ENCODE measurements at places on chromosomes 2 and 18.
A peak's percentile ranks its signal among the peaks of the same experiment; 100 is the strongest.

DNA sequence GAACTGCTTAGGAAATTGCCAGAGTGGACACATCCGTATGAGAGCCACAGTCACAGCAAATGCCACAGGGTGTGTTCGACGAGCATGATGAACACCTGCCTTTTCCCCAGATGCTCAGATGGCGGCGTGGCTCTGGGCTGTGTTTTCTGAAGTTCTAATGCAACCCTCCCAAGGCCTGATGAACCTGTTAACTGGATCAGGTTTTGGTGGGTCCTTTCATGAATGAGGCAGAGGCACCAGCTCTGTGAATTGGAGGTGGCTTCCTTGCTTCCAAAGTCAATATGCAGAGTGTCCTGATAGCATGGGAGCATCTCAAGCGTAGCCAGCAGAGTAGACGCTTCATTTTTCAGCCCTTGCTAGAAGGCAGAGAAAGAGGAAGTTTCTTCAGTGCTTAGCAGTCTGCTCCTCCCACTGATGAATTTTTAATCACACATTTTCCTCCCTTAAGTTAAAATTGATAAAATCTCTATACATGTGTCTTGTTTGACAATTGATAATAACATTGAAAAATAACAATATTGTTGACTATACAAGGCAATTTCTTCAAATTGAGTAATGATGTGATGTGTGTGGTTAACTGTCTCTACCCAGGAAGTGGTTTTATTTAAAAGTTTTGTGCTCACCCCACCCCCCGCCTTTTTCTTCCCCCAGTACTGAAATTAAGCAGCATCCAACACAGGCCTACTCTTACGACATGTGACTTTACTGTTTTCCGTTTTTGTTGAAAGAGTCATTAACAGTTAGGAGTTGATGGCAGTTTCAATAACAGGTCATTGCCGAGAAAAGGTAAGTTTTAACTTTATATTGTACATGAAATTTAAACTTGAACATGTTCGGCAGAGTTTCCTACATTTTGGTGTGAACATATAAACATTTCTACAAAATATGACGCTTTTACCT is at the start of gene ARHGAP15:
ARHGAP15 (plus strand) TSS at position 739 of the 900 bp plus-strand sequence.
- DNase-seq = peak; percentile 59

GRCh38 chr2:55721596-55722215 is 28.1 kb upstream of the PNPT1 start:
- DNase-seq = no peak

GRCh38 chr2:26175466-26176278 is 2.8 kb downstream of the GAREM2 start:
- DNase-seq = no peak

DNA sequence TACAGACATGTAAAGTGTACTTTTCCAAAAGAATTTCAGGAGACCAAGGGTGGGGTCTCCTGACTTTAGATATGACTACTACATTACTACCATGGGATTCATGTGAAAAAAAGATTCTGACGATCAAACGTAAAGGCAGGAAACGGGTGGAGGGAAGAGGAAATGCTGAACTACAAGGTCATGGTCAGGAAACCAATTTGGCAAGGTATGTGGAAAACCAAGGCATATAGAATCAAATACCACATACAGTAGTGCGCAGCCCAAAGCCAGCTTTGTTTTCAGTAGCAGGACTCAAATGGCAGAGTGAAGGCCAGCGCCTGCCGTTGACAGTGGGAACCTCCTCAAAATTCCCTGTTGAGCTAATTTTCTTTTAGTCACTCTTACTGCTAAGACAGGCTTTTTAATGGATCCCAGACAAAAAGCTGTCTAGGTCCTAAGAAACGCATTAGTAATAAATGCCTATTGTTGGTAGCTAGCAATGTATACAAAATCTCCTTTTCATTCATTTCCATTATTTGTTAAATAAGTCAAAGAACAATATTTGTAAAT is 57.6 kb upstream of the SERTAD2 start:
- no peak for DNase-seq

DNA sequence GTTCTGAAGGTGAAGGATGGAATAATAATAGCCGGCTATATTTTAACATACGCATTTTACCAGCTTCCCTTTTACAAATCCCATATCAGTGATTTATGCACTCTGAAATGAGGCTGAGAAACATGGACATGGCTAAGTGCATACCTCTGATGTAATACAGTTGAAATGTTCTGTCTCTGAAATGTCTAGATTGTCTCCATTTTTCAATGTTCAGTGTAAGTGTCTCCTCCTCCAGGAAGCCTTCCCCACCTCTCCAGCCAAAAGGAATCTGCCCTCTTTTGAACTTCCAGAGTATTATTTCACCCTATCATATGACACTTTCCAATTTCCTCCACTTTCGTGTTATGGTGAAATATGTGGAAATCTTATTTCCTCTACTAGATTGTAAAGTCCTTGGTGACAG is 29.5 kb upstream of the ME2 start:
- no peak for DNase-seq

GRCh38 chr2:113799375-113799774 is 42.9 kb upstream of the SLC35F5 start:
- DNase-seq = no peak

DNA sequence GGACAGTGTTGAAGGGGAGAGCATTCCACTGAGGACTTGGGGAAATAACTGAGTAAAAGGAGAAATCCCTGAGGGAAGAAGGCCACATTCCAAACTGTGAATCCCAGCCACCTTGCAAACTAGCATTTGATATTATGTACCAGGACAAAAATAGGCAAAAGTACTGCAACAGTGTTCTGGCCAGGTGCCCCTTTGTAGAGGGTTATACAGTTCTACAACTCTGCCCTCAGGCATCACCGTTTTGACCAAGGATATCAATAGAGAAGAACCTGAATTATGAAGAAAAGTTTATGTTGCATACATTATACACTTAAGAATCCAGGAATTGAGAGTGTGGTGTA is 20.6 kb upstream of the CAVIN2 start:
- DNase-seq = no peak

GRCh38 chr2:65666156-65666725 is 233.8 kb upstream of the SPRED2 start:
- no peak for DNase-seq

DNA sequence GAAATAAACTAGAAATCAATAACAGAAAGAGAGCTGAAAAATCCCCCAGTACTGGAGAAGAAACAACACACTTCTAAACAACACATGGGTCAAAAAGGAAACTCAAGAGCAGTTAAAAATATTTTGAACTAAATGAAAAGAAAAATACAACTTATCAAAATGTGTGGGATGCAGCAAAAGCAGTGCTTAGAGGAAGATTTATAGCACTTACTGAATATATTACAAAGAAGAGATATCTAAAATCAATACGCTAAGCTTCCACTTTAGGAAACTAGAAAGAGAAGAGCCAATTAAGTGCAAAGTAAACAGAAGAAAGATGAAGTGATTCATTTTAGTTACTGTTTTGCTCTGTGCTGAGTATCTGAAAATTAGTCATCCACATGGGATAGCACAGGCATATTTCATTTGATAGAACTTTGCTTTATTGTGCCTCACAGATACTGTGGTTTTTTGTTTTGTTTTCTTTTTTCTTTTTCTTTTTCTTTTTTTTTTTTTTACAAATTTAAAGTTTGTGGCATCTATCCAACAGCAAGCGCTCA is 17.0 kb downstream of the TGFA start:
- DNase-seq = no peak

GRCh38 chr2:98463081-98463481 is 18.4 kb downstream of the INPP4A start:
- DNase-seq = no peak

DNA sequence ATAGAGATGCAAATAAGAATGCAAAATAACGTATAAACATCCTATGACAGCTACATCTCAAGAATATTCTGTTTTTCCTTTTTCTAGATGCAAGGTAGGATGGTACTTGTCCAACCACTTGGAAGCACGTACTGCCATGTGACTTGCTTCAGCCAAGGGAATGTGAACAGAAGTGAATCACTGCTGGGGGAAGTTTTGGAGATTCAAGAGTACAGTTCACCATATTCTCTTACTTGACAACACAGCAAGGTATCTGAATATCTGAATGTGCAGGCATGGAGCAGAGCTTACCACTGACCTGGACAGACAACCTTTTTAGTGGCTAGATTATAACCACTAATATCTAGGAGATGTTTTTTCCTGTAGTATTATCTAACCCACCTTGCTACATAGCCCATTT is 53.0 kb downstream of the TRIP12 start:
- no peak for DNase-seq

All from activated gamma-delta T cell treated with anti-CD3 and anti-CD28 coated beads, Interleukin-2, amount 50 U/mL, for 16 hours (primary cell).